Naive thymus-derived CD4-positive, alpha-beta T cell (primary cell): ENCODE measurements at places on chromosomes 4 and X. TPM values are rescaled to one million over a fixed set of nuclear protein-coding genes. Genes with fewer than 3 reads are reported as not detected.
A peak's percentile ranks its signal among the peaks of the same experiment; 100 is the strongest.

The TCEAL5 gene
- not detected in 2 replicates for total RNA-seq

The DOK7 gene
- not detected for total RNA-seq

The SCRG1 gene
- total RNA-seq, result not detected

The PF4V1 gene
- not detected in 2 replicates for total RNA-seq

The OPN1MW3 gene
- total RNA-seq, result not detected in 2 replicates

The POF1B gene
- 0.35 TPM for total RNA-seq

The MAOA gene
- total RNA-seq, result not detected

The MAGEB16 gene
- not detected for total RNA-seq

The ANOS1 gene
- total RNA-seq, result 0.05 TPM

- H3K36me3 ChIP-seq, result no peaks in the 10 kb centered on the region
- peak; percentile 23 for DNase-seq
- H3K27ac ChIP-seq, result no peak overlapping the region
- H3K27me3 ChIP-seq, result no peaks in the 10 kb centered on the region
- H3K4me3 ChIP-seq, result no peak overlapping the region
Measured at GRCh38 chrX:152926279-152926678, 28.4 kb downstream of the ZNF185 start.

DNA sequence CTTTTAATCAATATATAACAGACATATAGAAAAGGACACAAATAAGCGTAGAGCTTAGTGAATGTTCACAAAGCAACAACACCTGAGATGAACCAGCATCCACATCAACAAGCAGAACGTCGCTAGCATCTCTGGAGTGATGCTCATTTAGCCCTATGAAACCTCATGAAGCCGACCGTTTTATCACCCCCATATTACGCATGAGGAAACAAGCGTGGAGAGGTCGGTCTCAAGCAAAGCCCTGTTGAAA, 524 bp upstream of the RPS3A start:
- H3K27ac ChIP-seq, result peak overlapping the region; percentile 78
- H3K4me1 ChIP-seq, result peaks cover 18% of the 10 kb centered on the region
- H3K27me3 ChIP-seq, result no peaks in the 10 kb centered on the region
- H3K4me3 ChIP-seq, result peak overlapping the region; percentile 59
- peaks cover 26% of the 10 kb centered on the region for H3K36me3 ChIP-seq

GRCh38 chrX:150028692-150029091, 90.4 kb upstream of the EOLA2 start:
- H3K4me1 ChIP-seq, result no peaks in the 10 kb centered on the region
- no peak for DNase-seq
- H3K27ac ChIP-seq, result no peak overlapping the region
- no peaks in the 10 kb centered on the region for H3K36me3 ChIP-seq

DNA sequence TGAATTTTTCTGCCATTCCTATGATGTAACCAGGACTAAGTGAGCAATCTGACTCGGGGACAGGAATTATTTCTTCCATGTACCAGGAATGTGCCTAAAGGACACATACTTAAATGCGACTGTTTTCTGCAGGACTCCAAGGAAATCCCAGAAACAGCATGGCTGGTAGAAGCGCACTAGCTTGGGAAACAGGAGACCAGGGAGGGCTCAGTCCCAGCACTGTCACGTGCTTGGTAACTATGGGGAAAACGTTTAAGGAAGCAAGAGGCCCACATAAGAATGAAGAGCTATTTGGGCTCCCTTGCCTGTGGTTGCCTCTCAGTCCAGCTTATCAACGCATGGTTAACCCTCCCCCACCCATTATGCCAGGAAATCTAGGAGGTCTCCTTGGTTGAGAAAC, 19.6 kb downstream of the MPP1 start:
- DNase-seq, result no peak
- no peaks in the 10 kb centered on the region for H3K36me3 ChIP-seq
- no peak overlapping the region for H3K4me3 ChIP-seq
- no peak overlapping the region for H3K27ac ChIP-seq
- no peaks in the 10 kb centered on the region for H3K27me3 ChIP-seq
- H3K4me1 ChIP-seq, result no peaks in the 10 kb centered on the region

DNA sequence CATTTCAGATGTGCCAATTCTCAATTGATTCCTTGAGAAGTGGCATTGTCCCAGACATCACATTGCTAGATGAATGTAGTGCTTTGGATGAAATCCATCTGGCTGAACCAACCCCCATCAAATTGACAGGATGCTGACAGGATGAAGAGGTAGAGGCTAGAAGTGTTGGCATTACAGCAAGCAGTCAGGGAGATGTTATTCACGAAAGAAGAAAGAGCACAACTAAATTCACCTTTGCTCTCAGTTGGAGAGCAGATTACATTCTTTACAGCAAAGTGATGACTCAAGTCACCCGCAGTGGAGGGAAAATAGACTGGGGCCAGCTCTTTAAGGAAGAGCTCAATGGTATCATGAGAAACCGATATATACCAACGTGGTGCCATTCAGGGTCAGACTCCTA, 259.6 kb downstream of the C4orf33 start:
- H3K4me3 ChIP-seq, result no peak overlapping the region
- H3K27me3 ChIP-seq, result no peaks in the 10 kb centered on the region
- H3K36me3 ChIP-seq, result no peaks in the 10 kb centered on the region
- no peaks in the 10 kb centered on the region for H3K4me1 ChIP-seq

DNA sequence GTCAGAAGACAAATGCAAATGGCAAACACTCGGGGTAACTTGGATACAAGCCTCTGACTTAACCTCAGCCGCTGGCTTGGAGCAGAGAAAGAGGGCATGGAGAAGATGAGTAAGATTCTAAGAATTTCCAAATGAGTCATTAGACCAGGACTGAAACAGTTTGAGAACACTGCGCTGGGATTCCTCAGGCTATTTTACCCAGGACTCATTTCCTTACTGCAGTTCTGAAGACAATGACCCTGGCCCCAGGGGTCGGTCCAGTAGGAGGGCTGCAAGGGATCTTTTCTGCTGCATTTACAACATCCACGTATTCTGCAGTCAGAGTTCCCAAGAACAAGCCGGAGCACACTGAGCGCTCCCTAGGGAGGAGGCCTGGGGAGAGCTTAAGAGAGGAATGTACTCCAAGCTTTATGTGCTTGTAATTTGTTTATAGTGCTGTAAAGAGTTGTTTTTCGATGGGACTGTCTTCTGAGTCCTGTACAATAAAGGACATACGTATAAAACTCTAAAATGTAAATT, 27.3 kb upstream of the SORBS2 start:
- no peak overlapping the region for H3K27ac ChIP-seq
- no peak for DNase-seq
- H3K27me3 ChIP-seq, result no peaks in the 10 kb centered on the region
- no peaks in the 10 kb centered on the region for H3K4me1 ChIP-seq

DNA sequence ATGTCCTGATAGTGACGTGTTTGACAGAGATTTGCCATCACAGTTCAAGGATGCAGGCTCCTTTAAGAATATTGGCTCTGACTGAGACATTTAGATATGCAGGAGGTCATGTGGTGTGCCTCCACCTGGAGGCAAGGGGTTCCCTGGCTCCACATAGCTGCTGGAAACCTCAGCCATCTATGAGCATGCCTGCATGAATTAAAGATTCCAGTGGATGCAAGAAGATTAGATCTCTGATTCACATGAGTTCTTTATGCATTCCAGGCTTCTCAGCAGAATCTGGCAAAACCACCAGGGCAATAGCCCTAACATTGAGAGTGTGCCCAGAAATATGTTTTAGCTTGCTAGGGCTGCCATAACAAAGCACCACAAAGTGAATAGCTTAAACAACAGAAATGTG, 298.5 kb upstream of the AADAT start:
- H3K27me3 ChIP-seq, result no peaks in the 10 kb centered on the region
- no peak for DNase-seq
- H3K27ac ChIP-seq, result no peak overlapping the region
- no peaks in the 10 kb centered on the region for H3K36me3 ChIP-seq
- no peaks in the 10 kb centered on the region for H3K4me1 ChIP-seq

DNA sequence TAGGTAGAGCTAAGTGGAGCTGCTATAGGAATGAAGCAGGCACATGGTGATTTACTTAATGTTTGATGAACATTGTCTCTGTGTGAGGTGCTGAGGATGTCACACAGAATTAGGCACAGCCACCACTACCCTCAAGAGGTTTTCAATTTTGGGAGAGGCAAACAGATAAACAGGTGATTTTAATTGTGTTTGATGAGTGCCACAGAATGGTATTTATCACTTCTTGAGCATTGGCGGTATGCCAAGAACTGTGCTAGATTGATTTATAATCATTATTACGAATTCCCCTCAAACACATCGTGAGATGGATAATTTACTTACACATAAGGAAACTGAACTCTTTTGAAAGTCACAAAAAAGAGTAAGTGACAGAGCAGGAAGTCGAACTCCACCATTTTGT, 74.8 kb downstream of the FREM3 start:
- no peaks in the 10 kb centered on the region for H3K36me3 ChIP-seq
- H3K4me1 ChIP-seq, result no peaks in the 10 kb centered on the region
- no peak for DNase-seq
- H3K27ac ChIP-seq, result no peak overlapping the region
- no peak overlapping the region for H3K4me3 ChIP-seq

GRCh38 chr4:2494992-2495391, 26.1 kb downstream of the RNF4 start:
- no peak overlapping the region for H3K27ac ChIP-seq
- no peak overlapping the region for H3K4me3 ChIP-seq
- H3K27me3 ChIP-seq, result no peaks in the 10 kb centered on the region
- H3K36me3 ChIP-seq, result peaks cover 37% of the 10 kb centered on the region
- H3K4me1 ChIP-seq, result peaks cover 6% of the 10 kb centered on the region

- no peaks in the 10 kb centered on the region for H3K27me3 ChIP-seq
- no peaks in the 10 kb centered on the region for H3K4me1 ChIP-seq
- H3K27ac ChIP-seq, result no peak overlapping the region
- no peaks in the 10 kb centered on the region for H3K36me3 ChIP-seq
- DNase-seq, result no peak
Measured at GRCh38 chrX:114930227-114930626, 87.2 kb downstream of the IL13RA2 start.

- no peak overlapping the region for H3K4me3 ChIP-seq
- no peaks in the 10 kb centered on the region for H3K36me3 ChIP-seq
- no peaks in the 10 kb centered on the region for H3K4me1 ChIP-seq
- H3K27me3 ChIP-seq, result no peaks in the 10 kb centered on the region
- DNase-seq, result no peak
- no peak overlapping the region for H3K27ac ChIP-seq
Measured at GRCh38 chrX:80550722-80551121, 130.5 kb downstream of the TENT5D start.

GRCh38 chr4:38574559-38575333, 89.3 kb upstream of the KLF3 start:
- no peak overlapping the region for H3K4me3 ChIP-seq
- H3K27ac ChIP-seq, result no peak overlapping the region
- no peaks in the 10 kb centered on the region for H3K27me3 ChIP-seq
- H3K36me3 ChIP-seq, result no peaks in the 10 kb centered on the region
- H3K4me1 ChIP-seq, result no peaks in the 10 kb centered on the region

DNA sequence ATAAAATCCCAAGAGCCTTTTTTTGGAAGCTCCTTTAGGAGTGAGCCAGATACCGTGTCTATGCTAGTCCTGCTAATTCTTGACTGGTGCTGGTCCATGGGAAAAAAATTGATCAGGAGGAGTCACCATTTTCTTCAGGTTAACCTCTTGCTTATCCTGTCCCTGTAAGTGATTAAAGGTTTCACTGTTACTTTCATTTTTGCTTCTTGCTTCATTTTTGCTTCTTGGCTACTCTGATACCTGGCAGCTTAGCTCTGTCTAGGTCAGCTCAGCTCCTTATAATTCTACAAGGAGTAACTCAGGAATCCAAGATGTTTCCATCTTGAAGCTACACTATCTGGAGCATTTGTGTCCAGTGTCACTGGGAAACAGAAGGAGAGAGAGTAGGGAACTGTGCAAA, 45.7 kb downstream of the AFM start:
- H3K27ac ChIP-seq, result no peak overlapping the region
- H3K4me1 ChIP-seq, result no peaks in the 10 kb centered on the region
- no peaks in the 10 kb centered on the region for H3K36me3 ChIP-seq
- H3K4me3 ChIP-seq, result no peak overlapping the region
- H3K27me3 ChIP-seq, result no peaks in the 10 kb centered on the region

DNA sequence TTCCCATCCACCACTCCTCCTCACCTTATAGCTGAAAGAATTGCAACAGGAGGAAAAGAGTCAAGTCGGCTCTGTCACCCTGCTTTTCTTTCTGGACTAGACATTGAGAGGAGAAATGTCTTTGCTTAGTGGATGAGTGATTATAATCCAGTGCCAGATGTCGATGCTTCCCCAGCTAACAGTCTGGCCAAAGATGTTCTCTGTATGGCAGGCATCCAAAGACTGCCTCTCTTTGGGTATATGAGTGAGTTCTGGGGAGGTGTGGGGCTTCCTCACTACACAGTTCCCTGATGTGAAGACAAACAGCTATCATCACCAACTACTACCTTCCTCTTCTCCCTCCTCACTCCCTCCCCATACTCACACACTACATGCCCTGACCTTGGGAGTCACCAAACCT, 90.9 kb downstream of the COMMD8 start:
- no peaks in the 10 kb centered on the region for H3K4me1 ChIP-seq
- H3K27ac ChIP-seq, result no peak overlapping the region
- DNase-seq, result no peak
- H3K4me3 ChIP-seq, result no peak overlapping the region
- H3K36me3 ChIP-seq, result no peaks in the 10 kb centered on the region
- peaks cover 2% of the 10 kb centered on the region for H3K27me3 ChIP-seq

GRCh38 chr4:61762722-61763627, 562.8 kb downstream of the ADGRL3 start:
- H3K4me1 ChIP-seq, result no peaks in the 10 kb centered on the region
- DNase-seq, result no peak
- no peaks in the 10 kb centered on the region for H3K27me3 ChIP-seq
- H3K36me3 ChIP-seq, result no peaks in the 10 kb centered on the region
- H3K4me3 ChIP-seq, result no peak overlapping the region
- H3K27ac ChIP-seq, result no peak overlapping the region

DNA sequence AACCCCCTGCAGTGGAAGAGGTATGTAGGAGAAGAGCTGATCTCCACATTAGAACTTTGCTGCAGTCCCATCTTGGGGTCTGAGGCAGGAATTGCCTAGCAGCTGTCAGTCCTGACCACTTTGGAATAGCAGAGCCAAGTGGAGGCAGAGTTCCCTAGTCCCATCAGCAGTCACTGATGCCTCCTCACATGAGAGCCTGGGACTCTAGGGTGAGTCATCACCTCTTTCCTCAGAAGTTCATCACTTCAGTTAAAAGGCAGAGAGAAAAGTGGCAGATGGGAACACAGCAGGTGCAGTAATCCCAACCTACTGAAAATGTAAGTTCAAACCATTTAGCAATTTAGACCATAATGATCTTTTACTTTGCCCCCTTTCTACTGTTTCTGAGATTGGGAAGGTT, 73.9 kb upstream of the MED14 start:
- H3K27me3 ChIP-seq, result no peaks in the 10 kb centered on the region
- no peak overlapping the region for H3K27ac ChIP-seq
- H3K4me3 ChIP-seq, result no peak overlapping the region

- H3K4me3 ChIP-seq, result no peak overlapping the region
- H3K27me3 ChIP-seq, result no peaks in the 10 kb centered on the region
- no peaks in the 10 kb centered on the region for H3K4me1 ChIP-seq
Measured at GRCh38 chrX:13263560-13264251, 56.1 kb downstream of the ATXN3L start.

GRCh38 chr4:2837110-2837903, 6.3 kb upstream of the ADD1 start:
- no peaks in the 10 kb centered on the region for H3K36me3 ChIP-seq
- H3K27me3 ChIP-seq, result no peaks in the 10 kb centered on the region
- H3K4me3 ChIP-seq, result peak overlapping the region; percentile 66
- peaks cover 50% of the 10 kb centered on the region for H3K4me1 ChIP-seq
- peak overlapping the region; percentile 82 for H3K27ac ChIP-seq
- DNase-seq, result no peak
